ENCODE measurements at places on chromosomes 7 and 10.

DNA sequence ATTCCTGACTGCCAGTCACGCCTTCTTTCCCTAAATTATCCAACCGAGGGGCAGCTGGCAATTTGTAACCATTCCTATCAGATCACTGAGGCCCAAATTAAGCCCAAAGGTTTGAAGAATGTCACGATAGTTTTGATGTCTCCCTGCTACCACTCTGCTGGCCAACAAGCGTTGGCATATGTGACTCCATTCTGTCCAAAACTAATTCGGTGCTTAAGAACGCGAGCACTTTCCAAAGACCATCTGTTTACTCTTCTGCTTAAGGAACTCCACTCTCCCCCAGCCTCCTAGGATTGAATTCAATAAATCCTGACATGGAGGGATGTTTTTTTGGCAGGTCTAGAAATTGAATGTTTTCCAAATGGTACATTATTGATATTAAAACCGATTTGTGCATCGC is 131.5 kb upstream of the CTBP2 start:
- no peak for DNase-seq

- no peak for DNase-seq
Observed at GRCh38 chr7:103394566-103394965, 47.1 kb downstream of the PSMC2 start.

GRCh38 chr10:94546901-94547185 is 1.3 kb downstream of the HELLS start:
- DNase-seq, result no peak

GRCh38 chr7:2638224-2638991 is 6.6 kb downstream of the TTYH3 start:
- no peak for DNase-seq

DNA sequence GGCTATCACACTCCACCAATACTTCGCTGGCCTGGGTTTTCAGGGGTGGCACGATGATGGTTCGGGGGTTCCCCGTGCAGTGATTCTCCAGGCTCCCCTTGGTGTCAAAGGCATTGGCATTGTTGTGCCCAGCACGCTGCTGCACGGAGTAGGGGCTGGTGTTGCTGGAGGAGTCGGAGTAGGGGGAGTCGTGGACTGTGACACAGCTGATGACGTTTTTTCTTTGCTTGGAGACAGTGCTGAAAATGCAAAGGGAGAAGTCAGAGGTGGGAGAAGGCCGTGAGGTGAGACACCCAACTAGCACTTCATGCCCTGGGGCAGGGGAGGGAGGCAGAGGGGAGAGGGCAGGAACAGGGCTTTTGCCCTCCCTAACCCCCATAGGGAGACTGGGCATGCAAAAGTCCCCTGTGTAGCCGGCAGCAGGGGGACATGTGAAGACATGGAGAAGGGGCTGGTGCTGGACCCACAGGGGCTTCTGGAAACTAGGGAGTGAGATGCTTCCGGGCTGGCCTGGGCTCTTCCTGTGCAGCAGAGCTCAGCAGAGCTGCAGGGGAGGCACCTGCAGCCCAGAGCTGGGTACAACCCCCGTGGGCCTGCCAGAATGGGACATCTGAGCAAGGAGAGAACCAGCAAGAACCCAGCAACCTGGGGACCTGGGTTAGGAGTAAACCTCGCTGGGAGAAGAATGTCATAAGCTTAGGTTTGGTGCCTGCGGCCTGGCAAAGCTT is 60.5 kb downstream of the CLEC2L start:
- no peak for DNase-seq

Data from stimulated activated CD8-positive, alpha-beta memory T cell treated with anti-CD3 and anti-CD28 coated beads, Interleukin-7, amount 100 ng/mL, for 1 hour (primary cell).